ENCODE measurements at places on chromosomes 6 and 20.
A peak's percentile ranks its signal among the peaks of the same experiment; 100 is the strongest.

- no peak for DNase-seq
Observed at GRCh38 chr6:55826941-55827340, 48.4 kb downstream of the BMP5 start.

GRCh38 chr6:34151321-34152041 lies 5.6 kb upstream of the GRM4 start:
- no peak for DNase-seq

DNA sequence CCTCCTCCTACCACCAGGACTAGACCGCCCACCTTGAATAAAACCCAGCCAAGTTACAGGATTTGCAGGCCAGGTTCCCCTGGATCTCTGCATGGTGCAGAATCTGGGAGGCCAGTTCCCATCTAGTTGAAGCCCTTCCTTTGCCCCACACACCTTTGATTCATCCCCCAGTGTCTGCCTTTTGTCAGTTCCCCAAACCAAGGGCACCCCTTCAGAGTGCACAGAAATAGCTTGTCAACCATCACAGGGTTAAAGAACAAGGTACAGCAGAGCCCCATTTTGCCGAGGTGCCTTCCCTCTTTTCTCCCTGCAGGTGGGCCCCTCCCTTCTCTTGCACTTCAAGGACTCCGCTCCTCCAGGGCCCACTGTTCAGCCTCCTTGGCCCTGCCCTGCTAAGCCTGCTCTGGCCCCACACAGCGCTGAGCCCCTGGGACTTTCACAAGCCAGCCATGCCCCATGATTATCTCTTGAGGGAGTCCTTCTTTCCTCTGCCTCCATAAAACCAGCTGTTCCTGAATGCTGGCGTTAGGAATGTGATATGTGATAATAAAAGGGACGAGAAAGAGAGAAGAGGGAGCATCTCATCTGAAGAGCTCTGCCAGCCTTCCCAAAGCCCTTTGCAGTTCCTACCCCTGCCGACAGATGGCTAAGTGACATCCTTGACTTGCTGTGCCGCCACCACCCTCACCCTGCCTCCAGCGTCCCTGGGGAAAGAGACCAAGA lies 280.3 kb downstream of the CDC5L start:
- peak; percentile 75 for DNase-seq

- DNase-seq = no peak
Observed at GRCh38 chr6:52314752-52315151, 30.2 kb upstream of the MCM3 start.

DNA sequence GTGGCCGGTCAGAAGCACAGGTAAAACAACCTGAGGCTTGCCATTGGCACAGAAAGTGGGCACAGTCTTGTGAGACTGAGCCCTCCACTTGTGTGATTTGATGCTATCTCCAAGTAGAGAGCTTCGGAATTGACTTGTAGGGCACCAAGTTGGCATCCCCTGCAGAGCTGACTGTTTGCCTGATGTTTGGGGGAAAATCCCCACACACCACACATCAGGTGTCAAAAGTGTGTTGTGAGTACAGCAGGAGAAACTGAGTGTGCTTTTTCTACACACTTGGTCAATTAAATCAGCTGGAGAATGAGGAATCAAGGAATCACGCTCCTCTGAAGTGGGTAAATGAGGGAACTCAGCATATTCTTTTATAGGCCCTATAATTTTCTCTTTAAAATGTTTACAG lies 989 bp downstream of the SERINC3 start:
- DNase-seq = no peak

DNA sequence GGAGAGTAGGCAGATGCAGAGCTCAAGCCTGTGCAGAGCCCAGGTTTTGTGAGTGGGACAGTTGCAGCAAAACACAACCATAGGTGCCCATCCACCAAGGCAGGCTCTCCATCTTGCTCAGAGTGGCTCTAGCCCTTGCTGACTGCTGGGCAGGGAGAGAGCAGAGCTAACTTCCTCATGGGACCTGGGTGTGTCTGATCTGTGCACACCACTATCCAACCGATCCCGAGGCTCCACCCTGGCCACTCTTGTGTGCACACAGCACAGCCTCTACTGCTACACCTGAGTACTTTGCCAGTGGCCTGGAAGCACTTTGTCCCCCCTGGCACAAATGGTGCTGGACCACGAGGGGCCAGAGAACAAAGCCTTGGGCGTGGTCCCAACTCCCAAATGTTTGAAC lies 7.9 kb upstream of the DEFB125 start:
- DNase-seq = no peak

GRCh38 chr6:140966676-140967075 lies 1166.0 kb upstream of the GJE1 start:
- DNase-seq = no peak

GRCh38 chr20:5095931-5096330 lies 23.8 kb downstream of the PCNA start:
- DNase-seq = peak; percentile 16
